Activated T-cell treated with anti-CD3 and anti-CD28 coated beads for 24 hours (primary cell): ENCODE measurements at places on chromosomes 7 and 10.

DNA sequence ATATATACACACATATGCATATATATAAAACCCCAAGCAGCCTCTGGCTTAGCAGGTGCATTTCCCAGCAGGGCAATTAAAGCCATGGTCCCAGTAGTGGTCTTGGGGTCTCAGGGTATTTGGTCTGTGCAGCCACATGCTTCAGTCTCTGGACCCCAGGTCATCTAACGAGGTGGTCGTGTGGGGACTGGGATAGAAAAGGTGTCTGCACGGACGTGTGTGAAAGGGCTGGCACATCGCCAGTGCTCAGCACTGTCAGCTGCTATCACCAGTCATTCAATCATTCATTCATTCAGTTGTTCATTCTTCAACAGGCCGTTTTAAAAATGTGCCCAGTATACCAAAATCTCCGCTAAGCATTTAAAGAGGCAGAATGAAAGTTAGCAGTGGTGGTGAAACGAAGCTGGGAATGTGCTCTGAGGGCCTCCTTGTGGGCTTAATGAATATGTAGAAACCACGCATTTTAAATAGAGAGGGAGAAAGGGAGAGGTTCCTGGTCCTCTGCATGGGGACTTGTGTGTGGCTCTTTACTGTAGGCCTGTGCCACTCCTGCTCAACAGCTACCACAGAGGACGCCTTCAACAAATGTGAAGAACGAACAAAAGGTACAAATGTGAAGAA, 170.4 kb downstream of the EGFR start:
- no peak for DNase-seq

GRCh38 chr10:132270256-132270655, 37.5 kb downstream of the STK32C start:
- DNase-seq, result no peak

DNA sequence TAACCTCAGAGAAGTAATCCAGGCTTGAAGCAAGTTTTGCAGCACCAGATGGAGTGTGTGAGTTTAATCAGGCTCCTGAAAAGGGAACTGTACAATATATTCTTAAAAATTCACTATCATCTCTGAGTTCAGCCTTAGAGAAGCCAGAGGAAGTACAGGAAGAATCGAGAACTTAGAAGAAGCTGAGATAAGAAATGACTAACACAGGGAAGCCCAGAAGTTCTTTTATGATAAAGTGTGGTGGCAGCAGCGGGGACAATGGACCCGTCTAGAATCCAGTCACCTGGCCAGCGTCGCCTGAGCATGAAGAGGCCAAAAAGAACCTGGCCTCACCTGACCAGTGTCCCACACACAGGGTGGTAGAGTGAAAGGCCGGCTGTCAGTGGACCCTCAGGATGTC, 161.0 kb downstream of the USP6NL start:
- no peak for DNase-seq

- peak; percentile 62 for DNase-seq
These were observed 24.0 kb downstream of the CCSER2 start for GRCh38 chr10:84352251-84352842.
